Non-pigmented ciliary epithelial cell (primary cell): ENCODE measurements at places on chromosomes 1 and 21.

DNA sequence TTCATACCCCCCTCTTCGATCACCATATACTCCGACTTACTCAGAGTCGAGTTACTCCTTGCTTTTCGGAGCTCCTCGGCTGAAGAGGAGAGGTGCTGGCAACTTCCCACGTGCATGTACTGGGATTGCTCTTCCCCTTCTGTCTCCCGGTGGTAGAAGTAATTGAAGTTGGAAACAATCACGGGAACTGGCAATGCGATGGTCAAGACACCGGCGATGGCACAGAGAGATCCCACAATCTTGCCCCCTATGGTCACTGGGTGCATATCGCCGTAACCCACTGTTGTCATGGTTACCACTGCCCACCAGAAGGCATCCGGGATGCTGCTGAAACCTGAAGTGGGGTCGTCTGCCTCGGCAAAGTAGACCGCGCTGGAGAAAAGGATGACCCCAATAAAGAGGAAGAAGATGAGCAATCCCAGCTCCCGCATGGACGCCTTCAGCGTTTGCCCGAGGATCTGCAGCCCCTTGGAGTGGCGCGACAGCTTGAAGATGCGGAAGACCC, 1.5 kb downstream of the KCNA3 start:
- DNase-seq, result no peak

- DNase-seq, result no peak
Observed at GRCh38 chr1:115980998-115981993, 5.0 kb downstream of the SLC22A15 start.

DNA sequence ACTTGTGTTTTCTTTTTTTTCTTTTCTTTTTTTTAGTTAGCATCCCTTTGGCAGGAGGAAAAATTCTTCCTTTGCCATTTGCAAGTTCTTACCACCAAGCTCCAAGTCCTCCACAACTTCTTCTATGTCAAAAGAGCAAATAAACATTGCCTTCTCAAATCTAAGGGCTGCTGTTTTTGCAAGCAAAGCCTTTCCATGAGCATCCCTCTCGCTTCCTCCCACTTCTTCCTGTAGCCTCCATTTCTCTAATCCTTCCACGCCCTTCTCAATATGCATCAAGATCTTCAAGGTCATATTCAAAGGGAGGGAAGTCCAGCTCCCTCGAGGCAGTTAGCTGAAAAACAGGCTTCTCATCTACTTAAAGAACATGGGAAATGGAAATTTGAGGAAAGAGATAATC, 147.1 kb downstream of the ADSS2 start:
- DNase-seq, result no peak

GRCh38 chr1:48245106-48245505, 22.6 kb downstream of the SLC5A9 start:
- no peak for DNase-seq

DNA sequence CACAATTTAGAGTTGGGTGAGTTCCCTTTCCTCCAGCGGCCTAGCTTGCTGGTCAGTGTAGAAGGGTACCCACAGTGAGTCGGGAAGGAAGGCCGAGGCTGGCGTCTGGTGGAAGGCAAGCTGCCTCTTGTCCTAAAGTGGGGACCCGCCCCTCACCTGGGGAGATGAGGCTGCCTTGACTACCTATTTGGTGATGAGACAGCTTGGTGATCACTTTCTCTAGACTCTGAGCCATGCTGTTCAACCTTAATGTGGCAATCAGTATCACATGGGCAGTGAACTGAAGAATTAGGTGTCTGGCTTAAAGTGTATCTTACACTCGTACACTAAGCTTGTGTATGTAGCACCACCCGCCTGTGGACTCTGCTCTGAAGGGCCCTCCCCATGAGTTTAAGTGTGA, 100.7 kb downstream of the COLGALT2 start:
- DNase-seq, result no peak

DNA sequence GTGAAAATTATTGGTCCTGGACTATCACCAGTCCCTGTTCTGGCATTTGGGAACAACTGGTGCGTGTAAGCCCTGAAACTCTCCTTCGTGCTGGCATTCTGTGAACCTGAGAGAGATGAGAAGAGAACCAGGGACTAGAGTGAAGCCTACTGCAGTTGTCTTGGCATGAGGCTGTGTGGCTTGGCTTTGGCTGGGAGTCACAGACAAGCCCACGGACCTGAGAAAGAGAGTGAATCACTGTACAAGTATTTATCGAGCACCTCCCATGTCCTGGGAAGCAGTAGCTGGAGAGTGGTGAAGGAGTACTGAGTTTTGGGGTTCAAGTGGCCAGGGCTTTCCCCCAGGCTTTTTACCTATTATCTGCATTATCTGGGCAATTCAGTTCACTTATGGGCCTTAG, 63.3 kb downstream of the FGGY start:
- DNase-seq, result peak; percentile 48

DNA sequence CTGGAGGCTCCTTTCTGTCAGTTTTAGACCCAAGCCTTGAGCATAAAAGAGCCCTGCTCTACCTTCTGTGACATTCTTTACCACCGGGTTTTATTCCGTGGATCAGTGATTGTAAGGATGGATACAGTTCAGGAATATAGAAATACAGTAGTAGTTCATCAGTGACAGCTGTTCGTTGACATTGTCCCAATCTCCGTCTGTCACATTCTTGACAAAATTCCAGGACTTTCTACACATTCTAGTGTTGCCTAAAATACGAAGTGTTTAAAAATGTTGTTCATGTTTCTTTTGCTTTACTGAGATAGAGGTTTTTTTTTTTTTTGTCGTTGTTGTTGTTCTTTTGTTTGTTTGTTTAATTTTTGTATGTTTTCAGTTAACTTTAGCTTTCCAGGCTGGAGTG, 29.9 kb downstream of the MAP10 start:
- no peak for DNase-seq

- DNase-seq, result no peak
Observed at GRCh38 chr1:91744953-91745639, 140.9 kb downstream of the TGFBR3 start.

DNA sequence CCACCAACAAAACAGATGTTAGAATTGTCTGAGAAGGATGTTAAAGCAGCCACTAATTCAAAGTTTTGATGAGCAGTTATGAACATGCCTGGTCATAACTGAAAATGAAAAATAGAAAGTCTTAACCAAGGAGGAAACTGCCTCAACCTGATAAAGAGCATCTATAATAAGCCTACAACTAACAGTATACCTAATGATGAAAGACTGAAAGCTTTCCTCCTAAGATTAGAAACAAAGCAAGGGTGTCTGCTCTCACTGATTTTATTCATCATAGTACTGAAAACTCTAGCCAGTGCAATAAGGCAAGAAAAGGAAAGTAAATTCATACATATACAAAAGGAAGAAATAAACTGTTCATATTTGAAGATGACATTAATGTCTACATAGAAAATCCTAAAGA, 82.0 kb downstream of the KCNK1 start:
- no peak for DNase-seq

GRCh38 chr1:27153927-27154358, 982 bp downstream of the SLC9A1 start:
- DNase-seq, result no peak
